ENCODE measurements at places on chromosomes 16 and 17.

DNA sequence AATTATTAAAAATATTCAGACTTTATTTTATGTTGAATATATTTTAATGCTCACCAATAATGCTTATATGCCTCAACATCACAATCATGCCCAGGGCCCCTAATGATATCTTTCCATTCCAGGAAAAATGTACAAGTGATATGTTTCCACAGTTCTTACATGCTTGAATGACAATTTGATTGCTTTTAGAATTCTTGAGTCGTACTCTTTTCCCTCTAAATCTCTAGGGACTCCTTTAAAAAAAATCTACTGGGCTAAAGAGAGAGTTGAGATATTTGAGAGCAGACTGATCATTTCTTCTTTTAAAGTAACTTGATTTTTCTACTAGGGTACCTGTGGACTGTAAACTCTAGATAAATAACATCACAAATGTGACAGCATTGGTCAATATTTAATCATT, 18.2 kb upstream of the HLF start:
- no peak for DNase-seq

DNA sequence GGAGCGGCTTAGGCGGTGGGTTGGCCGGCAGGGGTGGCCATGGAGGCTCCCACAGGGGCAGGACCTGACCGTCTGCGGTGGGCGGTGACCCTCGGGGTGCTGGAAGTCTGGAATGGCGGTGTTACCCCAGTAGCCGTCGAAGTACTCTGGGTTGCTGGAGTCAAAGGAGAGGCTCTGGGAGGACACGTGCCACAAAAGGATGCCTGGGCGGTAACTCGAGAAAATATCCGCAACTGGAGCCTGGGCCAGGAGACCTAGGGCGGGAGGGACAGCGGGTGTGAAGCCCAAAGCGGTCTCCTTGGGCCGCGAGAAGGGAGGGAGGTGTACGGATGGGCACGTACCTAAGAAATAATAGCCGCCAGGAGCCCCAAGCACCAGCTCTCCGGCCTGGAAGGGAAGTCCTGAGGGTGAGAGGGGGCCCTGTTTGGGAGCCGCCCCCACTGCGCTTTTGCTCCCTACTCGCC, 4.6 kb downstream of the ITGA2B start:
- DNase-seq = no peak

DNA sequence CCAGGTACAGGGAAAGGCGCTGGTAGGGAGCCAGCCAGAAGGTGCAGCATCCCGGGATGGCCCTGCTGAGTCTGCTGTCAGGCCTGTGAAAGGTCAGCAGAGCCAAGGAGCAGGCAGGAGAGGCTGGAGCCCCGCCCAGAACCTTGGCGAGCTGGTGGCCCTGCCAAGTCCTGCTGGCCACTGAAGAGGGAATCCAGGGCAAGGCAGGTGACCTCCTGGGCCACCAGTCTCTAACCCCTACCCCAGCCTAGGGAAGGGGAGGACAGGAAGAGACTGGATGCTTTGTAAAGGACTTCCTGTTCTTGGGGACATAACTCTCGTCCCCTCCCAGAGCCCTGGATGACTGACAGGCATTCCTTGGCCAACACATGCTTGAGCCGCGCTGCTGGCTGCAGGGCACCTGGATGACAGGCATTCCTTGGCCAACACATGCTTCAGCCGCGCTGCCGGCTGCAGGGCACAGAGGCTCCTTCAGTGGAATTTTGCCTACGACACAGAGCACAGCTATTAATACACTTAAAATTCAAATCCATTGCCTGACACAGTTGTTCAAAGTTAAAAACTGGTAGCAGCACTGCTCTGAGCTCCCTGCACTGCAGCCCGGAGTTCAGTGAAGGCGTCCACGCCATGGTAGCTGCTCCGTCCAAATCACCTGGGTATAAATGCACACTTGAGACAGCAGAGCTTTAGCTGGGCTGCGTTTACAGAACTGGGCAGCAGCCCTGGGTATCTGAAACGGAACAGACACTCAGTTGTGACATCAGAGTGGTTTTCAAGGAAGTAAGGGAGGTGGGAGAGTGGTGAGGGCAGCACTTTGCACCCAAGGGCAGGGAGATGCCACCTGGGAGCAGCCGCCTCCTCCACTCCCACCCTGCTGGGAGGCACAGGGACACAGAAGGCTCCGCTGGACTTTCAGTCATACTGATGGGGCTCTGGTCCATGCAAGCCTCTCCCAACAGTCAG, 2.0 kb upstream of the BRICD5 start:
- DNase-seq = no peak

DNA sequence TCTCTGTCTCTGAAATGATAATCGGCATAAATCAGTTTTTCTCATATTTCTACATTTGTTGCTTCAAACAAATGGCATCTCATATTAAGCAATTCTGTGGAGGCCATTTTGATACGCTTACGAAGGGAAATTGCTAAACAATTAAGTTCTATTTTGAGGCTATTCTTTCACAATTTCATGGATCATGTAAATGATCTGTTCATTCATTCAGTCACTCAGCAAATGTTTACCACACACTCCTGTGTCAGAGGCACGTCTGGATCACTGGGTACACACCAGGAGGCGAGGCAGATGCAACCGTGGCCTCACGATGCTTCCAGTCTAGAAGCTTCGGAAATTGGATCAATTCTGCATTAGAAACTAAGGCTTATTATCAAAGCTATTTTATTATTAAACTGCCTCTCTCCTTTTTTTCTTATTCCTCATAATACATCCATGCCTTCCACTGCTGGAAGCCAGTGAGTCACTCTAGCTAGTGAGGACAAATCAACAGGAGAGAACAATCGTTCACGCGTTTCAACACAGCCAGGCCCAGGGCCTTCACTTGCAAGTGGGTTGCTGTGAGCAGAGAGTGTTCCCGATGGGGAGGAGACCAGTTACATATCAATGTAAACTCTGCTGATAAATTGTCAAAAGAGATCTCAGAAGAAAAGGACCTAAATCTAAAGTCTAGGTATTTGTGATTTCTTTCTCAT, 11.3 kb upstream of the SLC39A11 start:
- DNase-seq = no peak

GRCh38 chr16:83215406-83216001, 588.7 kb downstream of the CDH13 start:
- peak; percentile 59 for DNase-seq

GRCh38 chr16:57887711-57888110, 83.2 kb downstream of the CNGB1 start:
- no peak for DNase-seq

DNA sequence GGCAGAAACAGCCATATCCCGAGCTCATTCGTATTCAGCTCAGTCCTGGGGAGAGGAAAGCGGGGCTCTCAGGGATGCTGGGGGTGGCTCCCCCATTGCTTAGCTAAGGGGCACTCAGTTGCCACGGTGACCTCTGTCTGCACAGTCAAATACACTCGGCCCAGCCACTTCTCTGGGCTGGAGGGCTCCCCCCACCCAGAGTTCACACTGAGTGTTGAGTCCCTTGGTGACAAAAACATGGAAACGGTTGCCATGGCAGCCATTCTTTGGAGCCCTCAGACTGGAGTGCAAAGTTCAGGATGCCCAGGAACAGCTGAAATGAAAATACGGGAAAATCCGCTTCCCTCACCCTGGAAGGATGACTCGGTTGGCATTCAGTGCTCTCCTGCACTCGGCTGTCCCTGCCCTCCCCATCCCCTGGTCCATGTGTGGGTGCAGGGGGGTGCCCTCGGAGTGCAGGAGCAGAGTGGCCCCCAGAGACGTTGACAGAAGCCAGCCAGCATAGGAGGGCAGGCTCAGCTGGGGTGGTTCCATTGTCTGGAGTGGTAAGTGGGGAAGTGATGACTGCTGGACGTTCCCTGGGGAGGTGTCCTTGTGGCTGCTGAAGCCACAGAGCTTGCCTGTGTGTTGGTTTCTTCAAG, 216.5 kb downstream of the NTN1 start:
- no peak for DNase-seq

DNA sequence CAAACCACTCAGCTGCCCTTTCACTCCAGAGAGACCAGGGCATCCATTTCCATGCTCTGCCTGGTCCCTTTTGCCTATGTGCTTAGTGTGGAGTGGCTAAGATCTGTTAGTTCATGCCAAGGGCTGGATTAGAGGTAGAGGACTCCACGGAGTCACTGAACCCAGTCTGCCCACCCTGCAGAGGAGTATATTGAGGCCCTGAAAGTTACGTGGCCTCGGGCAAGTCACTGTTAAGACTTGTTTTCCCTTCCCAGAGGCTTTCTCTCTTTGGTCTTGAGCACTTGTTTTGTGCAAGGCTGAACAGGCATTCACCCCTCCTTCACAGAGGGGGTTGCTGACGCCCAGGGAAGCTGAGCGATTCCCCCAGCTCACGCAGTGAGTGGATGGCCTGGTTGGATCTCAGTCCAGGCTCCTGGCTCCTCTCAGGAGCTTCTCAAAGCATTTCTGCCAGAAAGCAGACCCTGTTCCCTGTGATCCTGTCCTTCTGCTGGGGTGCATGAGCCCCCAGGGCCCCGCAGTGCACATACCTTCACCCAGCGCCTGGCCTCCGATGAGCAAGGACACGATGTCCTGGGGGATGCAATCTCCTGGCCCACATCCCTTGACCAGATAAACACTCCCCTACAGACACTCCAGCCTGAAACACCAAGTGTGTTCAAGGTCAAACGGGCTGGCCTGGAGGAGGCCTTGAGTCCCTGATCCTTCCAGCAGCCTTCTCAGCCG, 153.4 kb upstream of the GSE1 start:
- DNase-seq = no peak

DNA sequence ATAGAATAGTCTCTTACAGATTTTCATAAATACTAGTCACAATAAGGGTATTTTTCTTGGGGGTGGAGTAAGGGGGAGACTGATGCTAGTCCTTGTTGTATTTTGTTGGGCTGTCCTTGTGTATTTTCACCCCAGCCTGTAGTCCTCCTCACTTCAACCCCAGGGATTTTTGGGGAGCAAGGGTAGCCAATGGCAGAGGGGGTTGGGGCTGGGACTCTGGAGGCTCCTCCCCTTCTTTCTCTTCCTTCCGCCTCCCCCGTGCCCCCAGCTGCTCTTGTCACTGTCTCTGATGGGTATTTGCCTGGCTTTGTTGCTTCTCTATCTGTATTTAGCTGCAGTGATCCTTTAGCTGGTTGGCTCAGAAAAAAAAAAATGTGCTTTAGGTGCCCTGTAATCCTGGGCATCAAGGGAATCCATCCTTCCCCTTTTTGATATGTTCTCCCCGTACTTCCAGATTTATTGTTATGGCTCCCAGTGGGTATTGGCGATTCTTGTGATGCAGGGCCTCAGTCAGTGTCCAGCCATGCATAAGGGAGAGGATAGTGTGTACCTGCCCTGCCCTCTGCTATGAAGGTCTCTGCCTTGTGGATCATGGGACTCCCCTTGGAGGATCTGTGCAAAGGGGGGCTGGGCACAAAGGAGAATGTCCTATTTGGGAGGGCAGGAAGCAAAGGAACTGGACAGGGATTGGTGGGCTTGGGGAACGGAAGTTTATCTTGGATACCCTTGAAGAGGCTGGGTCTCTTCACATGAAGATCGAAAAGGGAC, 16.5 kb downstream of the SNF8 start:
- no peak for DNase-seq

DNA sequence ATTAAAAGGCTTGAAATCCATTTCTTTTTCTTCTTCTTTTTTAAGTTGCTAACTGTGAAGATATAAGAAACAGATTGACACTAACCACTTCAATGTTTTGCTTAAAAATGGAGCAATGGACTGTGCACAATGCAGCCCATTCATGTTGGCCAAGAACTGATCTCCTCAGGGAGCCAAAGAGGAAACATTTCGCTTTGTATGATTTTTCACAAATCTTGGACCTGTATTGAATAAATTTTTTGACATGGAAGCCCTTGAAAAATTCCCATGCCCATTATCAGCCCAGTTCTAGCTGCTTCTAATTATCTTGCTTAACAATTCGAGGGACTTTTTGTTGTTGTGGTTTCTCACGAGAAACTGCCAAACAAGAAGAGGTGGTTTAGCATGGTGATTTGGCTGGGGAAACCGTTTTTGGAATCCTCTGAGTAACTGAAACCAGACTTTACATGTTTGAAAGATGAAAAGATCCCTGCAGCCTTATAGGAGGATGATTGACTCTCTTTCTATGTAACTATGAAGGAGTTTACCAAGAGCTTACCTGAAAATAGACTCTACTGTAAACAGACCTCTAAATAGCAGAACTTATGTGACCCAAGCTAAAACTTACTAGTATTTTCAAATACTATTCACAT, 1389.4 kb upstream of the GOT2 start:
- DNase-seq = peak; percentile 1

DNA sequence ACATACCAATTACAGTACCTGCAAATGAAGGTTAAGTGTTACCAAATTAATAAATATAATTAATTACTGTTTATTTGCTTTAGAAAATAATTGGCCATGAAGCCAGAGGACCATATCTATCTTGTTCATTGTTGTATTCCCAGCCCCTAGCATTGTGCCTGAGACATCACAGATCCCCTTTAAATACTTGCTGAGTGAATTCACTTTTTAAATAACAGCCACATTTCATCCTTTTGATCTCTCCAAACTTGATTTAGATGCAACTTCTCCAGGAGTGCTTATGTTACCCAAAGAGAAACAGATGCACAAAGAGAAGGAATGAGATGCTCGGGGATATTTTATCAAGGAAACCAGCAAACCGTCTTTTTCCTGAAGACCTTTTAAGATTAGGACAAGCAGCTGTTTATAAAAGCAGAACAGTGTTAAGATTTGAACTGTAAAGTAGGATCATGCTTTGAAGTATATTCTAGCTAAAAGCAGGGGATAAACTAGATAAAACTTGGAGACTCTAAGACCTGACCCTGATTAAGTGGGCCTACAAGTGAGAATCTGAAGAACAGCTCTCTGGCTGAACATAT, 66.3 kb downstream of the CHD9 start:
- DNase-seq = no peak

DNA sequence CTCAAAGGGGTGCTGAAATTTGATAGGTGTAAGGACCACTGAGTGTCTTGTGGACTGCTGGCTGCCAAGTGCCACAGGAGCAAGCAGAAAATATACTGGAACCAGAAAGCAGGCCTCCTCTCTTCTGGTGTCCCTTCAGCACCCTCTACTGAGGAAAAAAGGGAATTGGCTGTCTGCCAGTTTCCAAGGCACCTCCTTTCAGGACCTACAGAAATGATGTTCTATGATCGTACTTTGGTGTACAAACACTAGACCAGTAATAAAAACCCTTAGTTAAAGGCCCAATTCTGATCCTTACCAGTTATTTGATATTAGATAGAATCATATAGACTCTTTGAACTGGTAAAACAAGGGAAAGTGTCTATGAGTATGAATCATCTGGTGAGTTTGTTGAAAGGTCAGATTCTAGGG, 35.8 kb upstream of the BCAS3 start:
- peak; percentile 74 for DNase-seq

DNA sequence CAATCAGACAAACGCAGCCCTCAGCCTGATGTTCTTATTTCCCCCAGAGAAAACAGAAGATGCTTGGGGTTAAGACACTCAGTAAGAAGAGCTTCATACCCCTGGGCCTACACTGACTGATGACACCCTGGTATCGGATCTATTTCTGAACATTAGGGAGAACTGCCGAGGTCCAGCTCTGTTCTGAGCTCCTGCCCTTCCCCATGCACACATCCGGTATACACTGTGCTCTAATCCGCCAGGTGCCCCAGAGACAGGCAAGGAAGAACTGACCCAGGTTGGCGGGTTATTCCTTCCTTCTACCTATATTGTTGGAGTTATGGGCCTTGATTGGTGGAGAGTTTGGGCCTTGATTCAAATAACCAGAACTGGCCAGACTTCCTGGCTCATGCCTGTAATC, 58.0 kb upstream of the TEKT3 start:
- DNase-seq = no peak
